ENCODE measurements at places on chromosomes 1 and 21. TPM values are rescaled to one million over a fixed set of nuclear protein-coding genes. Genes with fewer than 3 reads are reported as not detected.

DNA sequence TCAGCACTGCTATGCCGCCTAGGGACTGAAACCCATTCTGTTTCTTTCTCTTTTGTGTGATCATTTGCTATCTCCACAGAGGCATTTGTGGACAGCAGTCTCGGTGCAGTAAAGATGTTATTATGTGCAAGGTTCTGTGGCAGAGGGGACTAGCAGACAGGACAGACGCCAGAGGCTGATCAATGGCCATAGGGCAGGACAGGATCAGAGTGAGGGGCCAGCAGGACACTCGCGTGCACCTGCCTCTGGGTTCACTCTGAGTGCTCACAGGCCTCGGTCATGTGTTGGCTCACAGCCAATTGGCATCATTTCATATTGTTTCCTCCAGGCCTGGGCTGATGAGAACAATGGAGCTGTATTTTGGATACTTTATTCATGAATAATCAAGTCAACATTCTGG is 212.6 kb downstream of the TGFB2 start:
- no peak for DNase-seq

GRCh38 chr21:37139154-37139553 is 66.1 kb downstream of the TTC3 start:
- DNase-seq, result no peak

GRCh38 chr21:46626536-46626935 is 8.9 kb upstream of the PRMT2 start:
- no peak for DNase-seq

GRCh38 chr21:42637267-42638041 is 16.0 kb upstream of the PDE9A start:
- DNase-seq, result no peak

Gene SPRR4
- total RNA-seq, result not detected

Gene C1orf94
- total RNA-seq, result not detected

Gene SYTL1
- total RNA-seq, result 7.0 TPM
